ENCODE measurements at places on chromosomes 7 and 10. TPM values are rescaled to one million over a fixed set of nuclear protein-coding genes. Genes with fewer than 3 reads are reported as not detected.
A peak's percentile ranks its signal among the peaks of the same experiment; 100 is the strongest.

The FBXL13 gene
- 0.43 TPM for total RNA-seq

The ECD gene
- total RNA-seq = 21.3 TPM

- DNase-seq = peak; percentile 81
Observed at GRCh38 chr7:134420424-134421125, 38.3 kb downstream of the AKR1B1 start.

DNA sequence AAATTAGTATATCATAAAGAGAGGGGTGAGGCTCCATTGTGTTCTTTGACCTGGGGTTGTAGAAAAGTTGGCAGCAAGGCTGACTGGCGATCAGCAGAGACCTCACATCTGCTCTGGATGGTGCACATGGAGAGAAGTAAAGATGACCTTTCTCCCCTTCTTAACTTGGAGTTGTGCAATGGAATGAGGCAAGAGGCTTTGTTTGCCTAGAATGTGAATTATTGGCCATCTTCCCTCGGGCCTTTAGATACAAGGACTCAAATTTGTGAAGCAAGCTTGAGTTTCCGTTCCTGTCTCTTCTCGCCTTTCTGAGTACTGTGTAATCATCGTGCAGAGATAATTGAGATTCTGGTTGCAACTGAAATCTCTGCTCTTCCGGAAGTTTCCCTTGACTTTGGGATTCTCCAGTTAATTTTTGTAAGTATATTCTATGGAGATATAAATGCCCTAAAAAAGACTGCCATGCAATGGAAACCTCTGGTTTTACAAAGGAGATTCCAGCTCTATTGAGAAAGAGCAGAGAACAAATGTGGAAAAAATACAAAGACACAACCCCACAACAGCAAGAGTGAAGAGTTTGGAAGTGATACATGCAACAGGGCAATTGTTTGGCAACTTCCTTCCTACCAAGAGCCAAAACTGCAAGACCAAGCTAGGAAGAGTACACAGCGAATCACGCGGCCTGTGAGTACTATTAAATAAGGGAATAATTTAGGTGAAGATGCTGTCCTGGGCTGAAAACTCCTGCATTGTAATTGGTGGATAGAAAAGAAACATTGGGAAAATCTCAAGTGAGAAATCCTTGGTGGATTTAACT lies 542.3 kb upstream of the NRP1 start:
- no peak for DNase-seq

The RSU1 gene
- total RNA-seq = 104 TPM

- no peak for DNase-seq
Observed at GRCh38 chr10:62853710-62854109, 37.5 kb upstream of the EGR2 start.

GRCh38 chr10:1461016-1461415 lies 276.3 kb downstream of the ADARB2 start:
- DNase-seq = no peak

- DNase-seq = no peak
Observed at GRCh38 chr10:130481076-130481930, 345.1 kb downstream of the GLRX3 start.

The TBRG4 gene
- 60.4 TPM for total RNA-seq

DNA sequence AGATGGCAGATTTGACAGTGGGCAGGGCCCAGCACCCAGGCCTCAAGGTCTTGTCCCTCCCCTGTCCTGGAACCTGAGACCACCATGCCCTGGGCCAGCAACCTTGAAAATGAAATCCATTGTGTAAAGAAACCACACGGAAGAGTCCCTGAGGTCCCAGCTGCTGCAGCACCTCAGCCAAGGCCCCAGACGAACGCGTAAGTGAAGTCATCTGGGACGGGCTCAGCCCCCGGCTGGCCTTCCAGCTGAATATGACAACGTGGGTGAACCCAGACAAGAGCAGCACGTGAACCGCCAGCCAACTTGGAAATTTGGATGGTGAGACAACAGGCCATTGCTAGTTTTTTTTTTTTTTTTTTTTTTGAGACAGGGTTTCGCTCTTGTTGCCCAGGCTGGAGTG lies 70.3 kb downstream of the CYTH3 start:
- DNase-seq = no peak

- no peak for DNase-seq
Observed at GRCh38 chr7:80583901-80584300, 54.5 kb upstream of the CD36 start.

DNA sequence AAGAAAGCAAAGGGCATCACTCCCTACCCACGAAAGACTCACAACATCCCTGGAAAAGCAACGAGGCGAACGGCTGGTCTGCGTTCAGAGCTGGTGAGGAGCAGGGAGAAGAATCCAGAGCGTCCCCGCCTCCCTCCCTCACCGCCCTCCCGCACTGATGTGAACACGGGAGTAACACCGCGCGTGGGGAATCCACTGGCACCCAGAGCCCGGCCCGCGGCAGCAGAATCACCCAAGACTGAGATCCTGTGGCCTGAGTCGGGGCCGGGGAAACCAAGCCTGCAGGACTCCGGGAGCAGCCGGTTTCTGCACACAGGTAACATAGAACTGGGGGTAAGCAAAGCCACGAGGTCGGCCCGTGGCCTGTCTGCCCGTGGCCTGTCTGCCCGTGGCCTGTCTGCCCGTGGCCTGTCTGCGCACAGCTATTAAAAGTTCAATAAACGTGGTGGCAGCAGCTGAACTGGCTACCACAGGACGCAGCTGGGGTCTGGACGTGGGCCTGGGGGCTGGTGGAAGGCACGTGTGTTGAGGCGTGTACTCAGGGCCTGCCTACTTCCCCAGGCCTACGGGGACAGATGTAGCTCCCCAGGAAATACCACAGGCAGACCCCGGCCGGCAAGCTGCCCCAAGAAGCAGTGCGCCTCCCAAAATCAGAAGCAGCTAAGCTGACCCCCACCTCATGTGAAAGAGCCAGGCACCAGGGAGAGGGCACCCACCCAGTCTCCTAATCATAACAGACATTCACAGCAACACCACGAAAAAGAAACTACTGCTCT lies 23.0 kb downstream of the DIP2C start:
- no peak for DNase-seq

DNA sequence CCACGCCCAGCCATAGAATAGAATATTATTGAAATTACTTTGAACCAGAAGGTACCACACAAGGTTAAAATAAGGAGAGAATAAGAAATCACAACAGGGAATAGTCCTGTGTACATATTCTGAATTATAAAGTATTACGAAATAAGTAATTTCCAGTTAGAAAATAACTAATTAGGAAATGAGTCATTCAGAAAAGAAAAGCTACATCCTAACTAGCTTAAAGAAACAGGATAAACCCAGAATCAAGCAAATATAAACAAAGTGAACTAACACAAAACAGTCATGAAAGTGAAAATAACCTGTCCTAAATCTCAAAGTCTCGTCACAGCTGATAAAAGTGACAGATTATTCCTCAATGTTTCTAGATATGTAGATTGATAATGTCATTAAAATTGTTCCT lies 74.8 kb upstream of the NEBL start:
- DNase-seq = no peak

- no peak for DNase-seq
Observed at GRCh38 chr7:9955138-9955537, 1018.5 kb upstream of the PHF14 start.

DNA sequence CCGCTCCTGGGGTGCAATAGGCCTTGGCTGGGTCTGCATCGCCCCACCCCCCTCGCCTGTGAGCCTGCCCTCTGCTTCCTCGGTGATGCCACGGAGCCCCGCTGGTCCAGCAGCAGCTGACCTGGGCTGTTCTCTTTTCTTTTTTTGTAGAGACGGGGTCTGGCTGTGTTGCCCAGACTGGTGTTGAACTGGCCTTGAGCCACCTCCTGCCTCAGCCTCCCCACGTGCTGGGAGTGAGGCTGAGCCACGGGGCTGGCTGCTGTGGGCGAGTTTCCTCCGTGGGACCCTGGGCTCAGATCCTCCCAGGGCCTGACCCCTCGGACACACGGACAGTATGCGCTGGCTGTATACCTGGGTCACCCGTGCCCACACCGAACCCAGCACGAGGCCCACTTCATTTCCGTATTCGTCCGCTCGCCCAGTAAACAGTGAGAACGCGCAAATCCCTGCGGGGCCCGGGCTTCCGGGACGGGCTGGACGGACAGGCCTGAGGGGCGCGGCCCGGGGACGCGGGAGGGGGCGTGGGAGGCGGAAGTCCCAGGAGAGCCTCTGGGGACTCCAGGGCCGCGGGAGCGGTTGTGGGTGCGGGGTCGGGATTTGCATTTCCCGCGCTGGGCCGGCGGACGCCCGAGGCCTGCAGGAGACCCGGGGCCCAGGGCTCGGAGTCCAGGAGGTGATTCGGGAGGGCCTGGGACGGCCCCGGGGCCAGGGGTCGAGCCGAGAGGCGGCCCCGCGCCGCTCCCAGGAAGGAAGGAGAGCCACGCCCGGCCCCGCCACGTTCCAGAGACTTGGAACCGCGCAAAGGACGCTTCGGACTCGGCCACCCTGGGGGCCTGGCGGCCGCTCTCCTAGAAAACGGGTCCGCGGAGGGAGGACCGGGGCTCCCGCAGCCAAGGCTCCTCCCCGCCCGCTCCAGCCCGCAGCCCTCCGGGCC lies 57.7 kb upstream of the DNAJB6 start:
- DNase-seq = peak; percentile 63

The FKBP6 gene
- not detected for total RNA-seq

GRCh38 chr10:27815846-27816245 lies 70.2 kb upstream of the MKX start:
- DNase-seq = no peak

The IL2RA gene
- total RNA-seq = not detected

- peak; percentile 13 for DNase-seq
Observed at GRCh38 chr7:40990841-40991240, 712.0 kb downstream of the INHBA start.

The TMEM213 gene
- not detected for total RNA-seq

The IMPDH1 gene
- total RNA-seq = 104 TPM

- DNase-seq = peak; percentile 71
Observed at GRCh38 chr10:21424459-21424861, 101.0 kb downstream of the SKIDA1 start.

DNA sequence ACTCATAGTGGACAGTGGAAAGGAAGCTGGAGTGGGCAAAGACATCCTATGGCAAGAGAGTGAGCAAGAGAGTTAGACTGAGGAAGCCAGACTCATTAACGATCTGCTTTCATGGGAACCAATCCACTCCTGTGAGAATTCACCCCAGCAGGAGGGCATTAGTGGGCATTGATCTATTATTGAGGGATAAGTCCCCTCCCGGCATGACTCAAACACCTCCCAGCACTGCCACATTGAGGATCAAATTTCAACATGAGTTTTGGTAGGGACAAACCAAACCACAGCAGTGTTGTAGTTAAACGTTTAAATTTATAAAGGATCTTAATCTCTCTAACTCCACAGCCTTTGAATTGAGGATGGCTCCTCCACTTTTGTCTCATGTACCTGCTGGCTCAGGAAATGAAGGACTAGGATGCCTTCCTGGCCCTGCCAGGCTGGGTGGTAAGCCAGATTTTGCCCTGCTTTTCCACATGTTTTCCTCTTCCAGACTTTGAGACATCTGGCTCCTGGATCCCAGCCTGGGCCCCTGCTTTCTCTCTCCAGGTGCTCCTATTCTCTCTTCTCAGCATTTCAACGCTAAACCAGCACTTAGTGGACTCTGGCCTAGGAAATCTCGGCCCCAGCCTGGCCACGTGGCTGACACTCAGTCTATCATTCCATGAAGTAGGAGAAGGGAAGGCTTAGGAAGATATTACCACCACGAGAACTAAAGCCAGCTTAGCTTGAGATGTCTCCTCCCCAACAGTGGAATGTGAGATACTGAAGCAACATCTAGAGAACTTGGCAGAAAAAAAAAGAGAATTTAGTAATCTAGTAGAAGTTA lies 96.5 kb upstream of the PIP4K2A start:
- DNase-seq = no peak

DNA sequence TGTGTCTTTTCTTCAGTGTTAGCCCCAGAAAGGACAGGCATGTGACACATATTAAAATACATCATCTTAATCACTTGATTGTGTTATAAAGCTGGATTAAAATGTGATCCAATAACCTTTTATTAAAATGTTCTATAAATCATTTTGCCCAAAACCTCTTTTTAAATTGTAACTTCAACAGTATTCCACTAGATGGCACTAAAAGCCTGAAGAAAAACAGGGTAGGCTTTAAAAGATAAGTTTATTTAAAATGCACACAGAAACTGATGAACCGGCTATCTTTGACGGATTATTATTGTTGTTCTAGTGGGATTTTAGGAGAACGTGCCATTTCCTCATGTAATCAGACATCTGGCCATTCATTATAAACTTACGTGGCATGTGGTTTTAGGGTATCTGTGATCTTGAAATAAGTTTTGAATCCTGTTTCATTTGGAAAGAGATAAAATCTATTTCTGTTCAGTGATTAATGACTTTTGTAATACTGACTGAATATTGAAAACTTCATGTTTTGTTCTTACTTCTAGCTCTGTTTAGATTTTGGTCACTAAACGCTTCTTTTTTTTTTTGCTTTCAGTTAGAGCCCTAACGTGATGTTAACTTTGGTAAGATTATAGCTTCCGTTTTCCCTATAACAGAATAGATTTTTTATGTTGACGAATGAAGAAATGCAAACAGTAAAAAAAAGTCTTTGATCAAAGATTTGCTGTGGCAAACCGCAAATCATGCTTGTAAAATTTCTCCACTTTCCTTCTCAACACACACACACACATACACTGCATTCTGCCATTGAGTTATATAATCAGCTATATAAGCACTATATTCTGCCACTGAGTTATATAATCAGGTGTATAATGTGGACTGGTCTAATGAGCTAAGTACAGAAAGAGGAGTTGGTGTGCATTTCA lies 13.6 kb downstream of the VPS50 start:
- DNase-seq = peak; percentile 50

The STEAP4 gene
- total RNA-seq = not detected

- no peak for DNase-seq
Observed at GRCh38 chr10:129513312-129513711, 46.3 kb downstream of the MGMT start.

The PTPRN2 gene
- total RNA-seq = not detected

- DNase-seq = no peak
Observed at GRCh38 chr10:24207781-24208611, 942 bp upstream of the KIAA1217 start.

DNA sequence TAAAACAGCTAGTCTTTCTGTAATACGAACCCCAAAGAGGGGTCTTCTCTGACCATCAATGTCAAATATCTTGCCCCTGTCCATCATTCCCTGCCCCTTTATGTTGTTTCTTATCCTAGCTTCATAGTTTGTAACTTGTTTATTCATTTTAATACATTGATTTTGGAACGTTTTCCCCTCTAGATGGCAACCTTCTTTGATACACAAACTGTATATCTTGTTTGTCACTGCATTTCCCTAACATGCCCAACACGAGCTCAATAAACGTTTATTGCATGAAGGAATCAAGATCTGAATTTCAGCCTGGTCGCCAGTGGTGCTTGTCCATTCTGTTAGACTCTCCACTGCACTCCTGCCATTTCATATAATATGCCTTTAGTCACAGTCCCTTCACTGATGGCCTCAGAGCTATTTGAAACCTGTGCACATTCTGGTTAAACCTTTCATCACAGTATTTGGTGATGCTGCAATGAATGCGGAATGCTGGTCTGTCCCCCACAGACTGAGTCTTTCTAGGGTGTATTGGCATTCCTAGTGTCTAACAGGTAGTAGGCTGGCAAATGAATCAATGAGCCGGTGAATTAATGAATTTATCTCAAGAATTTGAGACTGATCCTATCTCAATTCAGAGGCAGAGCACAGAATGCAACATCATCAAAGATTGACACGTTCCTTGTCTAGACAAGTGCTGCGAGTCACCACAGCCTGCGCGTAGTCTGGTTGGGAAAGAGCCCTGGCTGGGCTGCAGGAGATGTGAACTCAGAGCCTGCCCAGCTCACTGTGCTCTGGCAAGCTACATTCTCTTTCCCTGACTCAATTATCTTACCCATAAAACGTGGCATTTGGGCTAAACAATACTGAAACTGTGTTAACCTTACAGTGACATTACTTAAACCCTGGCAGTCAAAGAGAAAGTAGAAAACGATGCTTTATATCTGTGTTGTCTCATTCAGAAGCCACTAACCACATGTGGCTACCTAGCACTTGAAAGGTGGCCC lies 55.2 kb upstream of the FRMD4A start:
- DNase-seq = peak; percentile 92

Measured in GM23248 (cell line).